ENCODE measurements at places on chromosomes 5 and 9.

- no peak for DNase-seq
Measured at GRCh38 chr5:151691706-151692105, 5.0 kb upstream of the SPARC start.

GRCh38 chr9:124128568-124129166 lies 117.1 kb downstream of the LHX2 start:
- no peak for DNase-seq

DNA sequence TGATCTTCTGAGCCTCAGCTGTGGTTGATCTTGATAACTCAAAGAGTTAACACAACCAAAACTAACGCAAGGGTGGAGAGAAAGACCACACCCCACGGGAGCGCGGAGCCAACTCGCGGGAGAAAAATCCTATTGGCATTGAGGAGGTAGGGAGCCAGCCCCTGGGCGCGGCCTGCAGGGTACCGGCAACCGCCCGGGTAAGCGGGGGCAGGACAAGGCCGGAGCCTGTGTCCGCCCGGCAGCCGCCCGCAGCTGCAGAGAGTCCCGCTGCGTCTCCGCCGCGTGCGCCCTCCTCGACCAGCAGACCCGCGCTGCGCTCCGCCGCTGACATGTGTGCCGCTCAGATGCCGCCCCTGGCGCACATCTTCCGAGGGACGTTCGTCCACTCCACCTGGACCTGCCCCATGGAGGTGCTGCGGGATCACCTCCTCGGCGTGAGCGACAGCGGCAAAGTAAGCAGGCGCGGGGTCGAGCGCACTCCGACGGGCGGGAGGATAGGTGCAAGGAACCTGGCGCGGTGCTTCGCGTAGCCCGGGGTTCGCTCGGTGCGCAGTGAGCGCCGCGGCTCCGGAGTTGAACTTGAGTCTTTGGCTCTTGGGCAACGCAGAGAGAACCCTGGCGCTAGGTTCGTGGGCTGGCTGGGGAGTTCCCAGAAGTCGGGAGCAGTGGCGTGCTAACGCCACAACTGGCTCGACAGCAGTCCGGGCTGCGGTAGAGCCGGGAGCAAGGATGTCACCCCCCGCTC lies at the start of gene GDA:
Gene GDA, plus strand, starts transcription at position 210 of the 745 bp plus-strand sequence. Its CDS starts 120 bp downstream, at position 330.
- DNase-seq, result no peak

DNA sequence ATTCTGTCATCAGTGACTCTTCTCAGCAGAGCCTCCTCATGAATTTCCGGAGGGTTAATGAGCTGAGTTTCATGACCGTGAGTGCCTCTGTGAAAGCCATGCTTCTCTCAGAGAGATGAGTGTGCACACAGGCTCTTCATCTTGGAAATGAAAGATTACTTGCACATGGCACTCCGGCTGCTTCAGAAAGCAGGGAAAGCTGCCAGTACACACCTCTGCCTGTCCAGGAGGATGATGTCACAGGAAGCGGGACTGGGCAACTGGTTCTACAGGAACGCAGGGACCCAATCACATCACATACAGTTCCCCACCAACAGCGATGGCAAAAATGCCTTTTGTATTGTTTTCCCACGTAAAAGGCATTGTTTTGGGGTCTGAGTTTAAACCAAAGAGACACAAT lies 286.0 kb upstream of the DAP start:
- DNase-seq, result peak; percentile 50

DNA sequence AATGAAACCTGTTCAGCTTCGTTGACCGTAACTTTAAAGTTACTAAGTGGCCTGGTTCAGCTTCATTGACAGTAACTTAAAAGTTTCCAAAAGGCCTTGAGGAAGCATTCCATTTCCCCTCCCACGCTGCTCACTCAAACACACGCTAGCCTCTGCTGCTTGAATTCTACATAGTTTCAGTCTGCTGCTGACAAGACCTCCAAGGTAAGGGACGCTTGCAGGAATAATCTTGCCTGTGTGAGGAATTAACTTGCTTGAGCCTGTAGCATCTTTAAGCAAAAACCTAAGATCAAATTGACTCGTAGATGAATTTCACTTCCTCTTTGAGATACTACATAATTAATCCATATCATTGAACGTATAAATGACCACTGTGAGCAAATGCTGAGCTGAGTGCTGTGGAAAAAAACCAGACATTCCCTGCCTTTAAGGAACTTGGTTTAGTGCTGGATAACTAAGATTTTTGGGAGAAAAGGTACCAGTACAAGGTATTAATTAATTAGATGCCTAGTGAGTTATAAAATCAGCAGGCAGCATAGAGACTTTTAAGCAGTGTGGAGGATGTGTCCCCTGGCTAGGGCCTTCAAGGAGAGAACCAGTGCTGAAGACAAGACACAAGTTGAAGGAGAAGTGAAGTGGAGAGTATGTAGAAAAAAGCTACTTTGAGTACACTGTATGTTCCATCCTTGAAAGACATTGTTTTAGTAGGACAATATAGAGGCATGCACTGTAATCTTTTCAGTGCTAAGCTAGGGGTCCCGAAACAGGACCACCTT lies 39.2 kb downstream of the GRAMD2B start:
- no peak for DNase-seq

DNA sequence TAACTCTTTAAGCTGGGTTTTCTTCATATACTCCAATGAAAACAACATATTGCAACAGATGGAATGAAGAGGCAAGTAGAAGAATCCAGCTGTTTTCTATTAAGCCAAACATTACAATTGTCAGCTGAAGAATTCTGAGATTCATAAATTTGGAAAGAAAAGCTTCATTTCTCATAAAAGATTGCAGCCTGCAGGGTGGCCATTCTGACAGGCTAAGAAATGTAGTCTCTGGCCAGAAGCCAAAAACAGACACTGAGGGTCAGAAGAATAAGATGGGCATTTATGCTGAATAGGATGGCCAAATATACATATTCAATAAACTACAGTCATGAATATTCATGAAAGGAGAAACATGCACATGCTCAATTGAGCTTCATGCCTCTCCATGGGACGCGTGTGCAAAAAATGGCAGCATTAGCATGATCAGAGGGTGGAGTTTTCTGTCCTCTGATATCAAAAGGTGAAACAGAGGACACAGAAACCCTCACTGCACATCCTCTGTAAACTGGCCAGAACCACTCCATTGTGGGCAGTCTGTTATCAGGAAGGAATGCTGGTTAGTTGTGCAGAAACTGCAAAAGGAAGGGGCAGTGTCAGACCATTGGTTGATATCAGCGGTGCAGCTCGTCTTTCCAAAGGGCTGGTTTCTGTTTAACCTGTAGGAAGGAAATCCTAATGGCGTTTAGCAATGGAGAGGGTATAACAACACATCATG lies 50.2 kb downstream of the FXN start:
- no peak for DNase-seq

DNA sequence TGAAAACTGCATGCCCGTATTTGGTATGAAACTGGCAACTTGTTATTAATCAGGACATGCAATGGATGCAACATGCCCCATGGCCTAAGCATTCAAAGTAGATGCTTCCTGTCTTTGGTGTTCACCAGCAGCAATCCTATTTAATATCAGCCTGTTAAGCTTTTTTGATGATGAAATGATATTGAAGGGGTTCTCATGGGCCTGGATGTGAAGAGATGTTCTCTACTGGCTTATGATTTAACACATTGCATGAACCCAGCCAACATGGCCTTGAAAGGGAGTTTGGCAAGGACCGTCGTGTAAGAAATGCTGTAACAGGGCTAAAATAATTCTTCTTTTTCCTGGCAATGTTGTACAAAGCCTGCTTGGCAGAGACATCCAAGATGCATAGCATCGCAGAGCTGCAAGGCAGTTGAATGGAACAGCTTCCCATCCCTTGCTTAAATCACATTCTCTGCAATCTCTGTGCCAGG lies 111.2 kb downstream of the SMARCA2 start:
- no peak for DNase-seq

DNA sequence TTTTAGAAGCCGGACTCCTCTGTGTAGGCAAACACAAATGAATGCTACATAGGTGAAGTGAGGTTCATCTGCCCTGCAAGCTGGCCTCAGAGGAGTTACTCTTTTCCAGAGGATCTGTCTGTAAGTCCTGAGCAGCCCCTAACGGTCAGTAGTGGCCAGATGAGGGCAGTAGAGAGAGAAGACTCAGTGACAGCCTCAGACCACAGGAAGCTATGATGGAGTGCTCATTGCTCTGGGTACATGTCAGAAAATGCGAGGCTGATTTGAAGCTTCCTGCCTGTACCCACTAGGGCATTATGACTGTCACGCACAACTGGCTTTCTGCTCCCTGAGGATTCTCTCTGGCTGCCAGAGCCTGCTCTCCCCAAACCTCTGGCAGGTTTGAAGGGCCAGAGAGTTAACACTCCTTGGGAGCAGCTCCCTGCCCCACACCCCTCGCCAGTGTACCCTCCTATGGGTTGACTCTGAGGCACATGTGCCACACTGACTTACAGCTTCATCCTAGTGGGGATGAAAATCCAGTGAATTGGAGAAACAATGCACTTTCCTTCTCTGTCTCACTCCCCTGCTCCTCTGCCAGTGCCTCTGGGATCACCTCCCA lies 141.5 kb downstream of the GABRG2 start:
- DNase-seq, result no peak

DNA sequence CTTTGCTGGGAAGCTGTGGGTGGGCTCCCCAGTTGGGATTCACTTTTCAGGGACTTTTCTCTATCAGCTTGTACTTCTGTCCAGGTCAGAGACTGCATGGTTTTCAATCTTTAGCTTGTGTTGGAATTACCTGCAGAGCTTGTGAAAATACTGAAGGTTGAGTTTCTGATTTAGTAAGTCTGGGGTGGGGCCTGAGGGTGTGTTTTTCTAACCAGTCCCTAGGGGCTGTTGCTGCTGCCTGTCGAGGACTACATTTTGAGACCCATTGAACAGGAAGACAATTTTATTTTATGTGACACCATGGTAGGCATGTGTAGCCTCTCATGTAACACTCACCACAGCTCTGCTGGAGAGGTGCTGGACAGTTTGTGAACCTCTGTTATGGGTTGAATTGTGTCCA lies 14.7 kb upstream of the MLANA start:
- no peak for DNase-seq

Data from esophagus muscularis mucosa (tissue), 4 donors.